Progenitor cell of endocrine pancreas (in vitro differentiated cells): ENCODE measurements at places on chromosomes 16 and 17. TPM values are rescaled to one million over a fixed set of nuclear protein-coding genes. Genes with fewer than 3 reads are reported as not detected.
A peak's percentile ranks its signal among the peaks of the same experiment; 100 is the strongest.

DNA sequence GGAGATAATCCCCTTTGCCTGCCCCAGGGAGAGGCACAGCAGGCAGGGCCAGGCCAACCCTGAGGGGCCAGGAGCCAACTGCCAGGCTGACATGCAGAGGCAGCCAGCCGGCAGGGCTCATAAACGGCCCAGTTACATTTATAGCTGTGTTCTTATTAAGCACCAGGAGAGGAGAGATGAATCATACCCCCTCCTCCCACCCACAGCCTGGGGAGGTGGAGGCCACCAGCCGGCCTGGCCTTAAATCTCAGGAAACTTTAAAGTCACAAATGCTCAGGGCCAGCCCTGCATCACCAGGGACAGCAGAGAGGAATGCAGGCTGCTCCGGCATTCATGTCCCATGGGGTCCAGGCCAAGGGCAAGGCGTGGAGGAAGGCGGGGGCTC is 177.2 kb downstream of the TMEM132E start:
- DNase-seq: no peak

DNA sequence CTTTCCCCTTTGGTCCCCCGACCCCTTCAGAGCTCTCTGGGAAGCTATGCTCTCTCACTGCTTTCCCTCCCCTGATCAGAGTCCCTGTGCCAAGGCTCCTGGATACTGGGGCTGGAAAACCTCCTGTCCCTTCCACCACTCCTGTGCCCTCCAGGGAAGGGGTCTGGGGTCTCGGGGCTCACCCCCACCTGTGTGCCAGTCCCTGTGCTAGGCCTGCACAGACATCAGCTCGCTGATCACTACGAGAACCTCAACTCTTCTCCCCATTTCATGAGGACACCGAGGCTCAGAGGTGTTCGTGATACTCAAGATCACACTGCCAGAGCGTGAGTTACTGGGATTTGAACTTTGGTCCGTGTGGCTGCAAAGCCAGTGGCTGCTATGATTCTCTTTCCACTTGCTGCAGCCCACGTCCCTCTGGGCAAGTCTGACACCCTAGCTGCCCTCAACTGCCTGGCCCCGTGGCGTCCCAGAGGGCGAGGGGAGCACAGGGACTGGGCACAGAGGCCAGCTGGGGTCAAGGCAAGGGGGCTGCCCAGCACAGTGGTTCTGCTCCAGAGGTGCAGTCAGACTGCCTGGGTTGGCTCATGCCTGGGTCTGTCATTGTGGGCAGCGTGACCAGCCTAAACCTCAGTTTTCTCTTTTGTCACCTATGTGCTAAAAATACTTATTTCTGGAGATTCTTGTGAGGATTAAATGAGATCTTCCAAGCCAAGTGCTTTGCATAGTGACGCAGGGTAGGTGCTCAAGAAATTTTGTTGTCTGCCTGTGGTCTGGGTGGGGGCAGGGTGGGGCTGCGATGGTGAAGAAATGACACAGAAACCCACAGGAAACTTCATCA is 43.8 kb upstream of the TOB1 start:
- no peak for DNase-seq

DNA sequence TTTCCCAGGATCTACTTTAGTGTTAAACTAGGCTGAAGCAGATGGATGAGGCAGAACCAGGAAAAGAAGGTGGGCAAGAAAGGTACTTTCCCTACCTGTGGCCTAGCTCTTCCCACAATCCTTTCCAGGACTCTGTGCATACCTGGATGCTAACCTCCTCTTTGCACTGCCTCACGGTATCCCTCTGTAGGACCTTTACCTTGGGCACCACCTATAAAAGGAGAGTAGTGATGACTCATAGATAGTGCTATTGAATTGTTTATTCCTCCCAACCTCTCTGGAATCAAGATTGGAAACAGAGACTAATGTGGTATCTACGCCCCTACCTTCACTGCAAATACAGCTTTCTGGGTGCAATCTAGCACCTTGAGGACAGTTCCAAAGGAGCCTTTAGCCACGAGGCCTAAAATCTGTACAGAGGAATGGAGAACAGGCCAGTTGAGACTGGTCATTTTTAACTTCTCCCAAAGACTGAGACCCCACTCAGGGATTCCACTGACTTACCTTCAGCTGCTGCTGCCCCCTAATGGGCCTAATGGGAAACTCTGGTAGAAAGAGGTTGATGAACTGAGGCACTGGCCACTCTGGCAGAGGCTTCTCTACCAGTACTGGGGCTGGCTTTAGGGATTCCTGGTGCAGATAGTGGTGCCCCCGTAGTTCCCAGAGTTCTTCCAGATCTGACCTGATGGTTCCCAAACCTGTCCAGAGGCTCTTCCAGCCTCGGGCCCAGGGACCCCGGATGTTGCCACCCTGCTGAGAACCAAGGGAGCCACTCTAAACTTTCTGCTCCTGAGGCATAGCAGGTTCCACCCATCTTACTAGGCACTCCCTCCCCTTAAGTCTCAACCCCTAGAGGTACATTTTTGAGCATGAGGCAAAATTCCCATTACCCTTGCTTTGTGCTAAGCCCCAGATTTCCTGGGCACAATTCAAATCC is 781 bp downstream of the RSKR start:
- peak; percentile 31 for DNase-seq

DNA sequence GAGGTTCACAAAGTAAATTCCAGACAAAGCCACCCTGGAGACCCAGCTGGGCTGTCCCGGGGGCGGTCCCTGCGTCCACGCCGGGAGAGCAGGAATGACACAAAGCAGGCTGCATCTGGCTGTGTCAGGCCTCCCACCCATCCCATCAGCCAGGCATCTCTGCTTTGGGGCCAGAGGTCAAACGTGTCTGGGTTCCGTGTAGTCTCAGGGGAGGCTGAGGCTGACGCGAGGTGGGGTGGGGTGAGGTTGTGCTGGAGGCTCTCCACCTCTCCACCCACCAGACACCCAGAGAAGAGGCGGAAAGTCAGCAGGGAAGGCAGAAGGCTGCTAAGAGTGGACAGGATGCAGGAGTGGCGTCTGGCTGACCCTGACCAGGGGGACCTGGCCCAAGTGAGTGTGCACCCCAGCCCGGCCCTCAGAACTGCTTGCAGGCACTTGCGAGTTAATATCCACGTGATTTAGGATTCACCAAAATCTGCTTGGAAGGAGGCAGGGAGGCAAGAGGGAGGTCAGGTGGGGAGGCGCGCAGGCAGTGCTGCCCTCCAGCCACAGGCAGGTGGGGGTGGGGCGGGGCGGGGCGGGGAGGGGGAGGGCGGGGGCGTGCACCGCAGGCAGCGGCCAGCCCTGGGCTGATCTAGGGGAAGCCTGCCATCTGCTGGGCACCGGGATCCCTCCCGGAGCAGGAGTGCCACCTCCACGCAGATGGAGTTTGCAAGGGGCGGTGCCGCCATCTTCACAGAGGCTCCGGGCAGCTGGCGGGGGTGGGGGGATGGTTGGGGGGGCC is 44.3 kb downstream of the TBC1D16 start:
- peak; percentile 69 for DNase-seq

GRCh38 chr16:64857411-64857810 is 264.5 kb downstream of the CDH11 start:
- no peak for DNase-seq

- no peak for DNase-seq
These were observed 5.4 kb upstream of the KPNB1 start for GRCh38 chr17:47644324-47644723.

GRCh38 chr16:57916735-57917438 is 54.0 kb downstream of the CNGB1 start:
- no peak for DNase-seq

- no peak for DNase-seq
These were observed 51.9 kb downstream of the ABCA8 start for GRCh38 chr17:68903286-68903685.

DNA sequence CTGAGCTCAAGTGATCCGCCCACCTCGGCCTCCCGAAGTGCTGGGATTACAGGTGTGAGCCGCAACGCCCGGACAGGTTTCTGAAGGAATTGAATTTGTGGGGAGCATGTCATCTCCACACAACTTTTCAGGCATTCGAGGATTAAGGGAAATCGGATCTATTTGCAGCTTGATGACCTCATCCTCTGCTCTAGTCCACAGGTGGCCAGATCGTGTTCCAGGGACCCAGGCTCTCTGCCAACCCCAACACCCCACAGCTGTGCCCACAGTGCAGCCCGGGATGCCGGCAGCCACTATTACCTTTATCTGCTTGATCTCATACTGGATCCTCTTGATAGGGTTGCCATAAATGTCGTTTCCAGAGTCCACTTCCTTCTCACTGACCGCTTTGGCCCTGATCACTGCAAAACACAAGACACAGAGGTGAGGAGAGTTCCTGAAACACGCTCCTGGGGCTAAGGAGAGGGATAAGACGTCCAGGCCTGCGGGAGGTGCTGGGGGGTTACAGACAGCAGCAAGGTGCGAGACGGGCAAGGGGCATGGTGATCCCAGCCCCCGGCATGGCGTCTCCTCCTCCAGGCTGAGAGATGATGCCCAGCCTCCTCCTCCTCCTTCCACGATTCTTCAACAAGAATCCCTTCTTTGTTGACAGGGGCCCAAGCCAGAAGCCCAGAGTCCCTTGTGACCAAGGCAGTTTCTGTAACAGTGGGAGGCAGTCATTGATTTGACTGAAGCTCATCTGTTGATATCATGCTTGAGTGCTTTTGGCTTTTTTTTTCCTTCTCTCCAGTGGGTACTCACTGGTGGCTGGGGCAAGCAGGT is 29.3 kb downstream of the CEP295NL start:
- no peak for DNase-seq

- DNase-seq: no peak
These were observed 60.4 kb upstream of the MSI2 start for GRCh38 chr17:57195785-57196460.

DNA sequence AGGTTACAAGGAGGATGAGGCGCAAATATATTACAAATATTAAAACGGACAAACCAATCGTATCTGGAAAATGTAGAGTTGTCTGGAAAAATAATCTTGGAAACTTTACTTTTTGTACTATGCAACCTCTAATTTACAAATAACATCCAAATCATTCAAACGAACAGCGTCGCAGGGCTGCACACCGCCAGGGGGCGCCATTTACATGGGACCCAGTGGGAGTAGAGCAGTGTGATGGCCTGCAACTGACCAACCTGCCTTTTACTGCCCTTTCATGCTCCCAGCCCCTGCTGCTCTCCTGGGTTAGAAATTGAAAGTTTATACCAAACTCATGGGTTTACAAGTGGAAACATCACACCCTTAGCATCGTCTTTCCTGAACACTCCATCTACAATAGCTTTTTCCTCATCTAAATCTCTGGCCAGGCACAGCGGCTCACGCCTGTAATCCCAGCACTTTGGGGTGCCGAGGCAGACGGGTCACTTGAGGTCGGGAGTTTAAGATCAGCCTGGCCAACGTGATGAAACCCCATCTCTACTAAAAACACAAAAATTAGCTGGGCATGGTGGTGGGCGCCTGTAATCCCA is 10.0 kb downstream of the PITPNC1 start:
- DNase-seq: peak; percentile 52

DNA sequence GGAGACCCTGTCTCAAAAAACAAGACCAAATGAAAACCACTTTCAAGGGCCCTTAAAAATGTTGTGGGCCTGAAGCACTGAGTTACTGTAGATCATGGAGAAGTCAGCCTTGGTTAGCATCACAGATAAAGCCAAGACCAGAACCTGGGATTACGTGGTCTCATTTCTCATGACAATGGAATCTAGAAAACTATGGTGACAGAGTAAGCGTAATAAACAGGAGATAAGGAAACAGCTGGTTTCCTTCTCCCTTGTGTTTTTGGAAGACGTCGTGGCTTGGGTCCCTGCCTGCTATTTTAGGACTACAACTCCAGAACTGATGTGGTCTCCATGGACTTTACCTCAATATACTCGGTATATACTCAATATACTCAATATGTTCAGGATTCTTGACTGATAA is 180.7 kb upstream of the ZFHX3 start:
- no peak for DNase-seq

DNA sequence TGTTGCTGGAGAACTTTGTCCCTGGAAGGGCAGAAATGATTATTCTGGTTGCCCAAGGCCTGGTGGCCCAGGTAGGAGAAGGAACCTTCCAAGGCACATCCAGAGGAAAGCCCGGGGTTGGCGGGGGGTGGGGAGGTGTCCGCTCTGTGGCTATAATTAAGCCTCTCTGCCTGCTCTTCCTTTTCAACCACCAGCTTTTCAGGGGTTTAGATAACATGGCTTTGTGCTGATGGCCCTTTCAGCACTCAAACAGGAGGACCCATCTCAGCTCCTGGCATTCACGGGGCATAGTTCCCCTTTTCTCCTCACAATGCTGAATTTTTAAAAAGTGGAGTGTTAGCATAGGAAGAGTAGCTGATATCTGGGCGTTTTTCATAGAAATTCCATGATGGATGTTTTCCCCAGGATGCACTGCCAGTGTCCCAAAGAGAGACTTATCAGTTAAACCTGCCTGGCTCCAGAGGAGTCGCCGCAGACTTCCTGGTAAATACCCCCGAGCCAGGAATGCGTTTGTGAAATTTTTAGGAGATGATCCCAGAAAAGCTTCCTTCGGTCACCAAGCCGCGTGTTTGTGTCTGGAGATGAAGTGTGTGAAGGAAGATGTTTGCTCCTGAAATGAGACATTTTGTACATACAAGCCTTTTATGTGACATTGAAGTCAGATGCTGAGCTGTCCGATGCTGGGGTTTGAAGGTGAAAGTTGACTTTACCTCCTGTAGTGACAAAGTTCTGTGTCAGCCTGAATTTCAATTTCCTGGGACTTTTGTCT is 188.5 kb downstream of the MSI2 start:
- DNase-seq: no peak

DNA sequence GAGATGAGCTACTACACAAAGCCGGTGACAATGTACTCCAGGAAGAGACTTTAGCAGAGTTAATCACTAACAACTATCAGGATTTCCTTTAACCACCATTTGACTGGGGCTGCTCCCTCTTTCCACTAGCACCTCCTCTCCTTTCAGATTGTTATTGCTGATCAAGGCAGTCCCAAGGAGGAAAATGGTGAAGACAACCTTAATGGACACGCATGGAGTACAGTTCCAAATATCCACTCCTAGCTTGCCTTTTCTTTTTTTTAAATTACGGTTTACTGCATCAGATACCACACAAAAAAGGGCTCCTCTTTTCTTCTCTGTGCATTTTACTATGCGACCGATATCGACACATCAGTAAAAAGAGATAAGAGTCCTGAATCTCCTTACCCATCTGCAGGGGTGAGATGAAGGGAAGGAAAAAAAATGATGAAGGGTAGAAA is 30.9 kb downstream of the FAM222B start:
- no peak for DNase-seq

GRCh38 chr16:89002851-89003830 is 26.1 kb upstream of the CBFA2T3 start:
- no peak for DNase-seq

DNA sequence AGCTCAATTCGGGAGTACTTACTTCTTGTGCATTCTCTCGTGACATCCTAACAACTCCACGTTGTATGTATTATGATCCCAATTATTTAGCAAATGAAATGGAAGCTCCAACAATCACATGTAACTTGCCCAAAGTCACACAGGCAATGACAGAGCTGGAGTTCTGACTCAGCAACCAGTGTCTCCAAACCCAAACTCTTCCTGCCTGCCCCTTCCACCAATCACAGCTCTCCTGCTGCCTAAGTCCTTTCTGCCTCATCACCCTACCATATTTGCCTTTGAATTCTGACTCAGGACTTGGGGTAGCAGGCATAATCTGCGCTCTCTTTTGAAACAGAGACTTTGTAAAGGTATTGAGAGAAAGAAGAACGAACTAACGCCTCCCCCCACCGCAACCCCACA is 245.2 kb upstream of the MAF start:
- no peak for DNase-seq

Gene NPEPPS
- total RNA-seq: 179 and 200 TPM in 2 replicates

Gene ARHGDIG
- 6.0 and 6.5 TPM in 2 replicates for total RNA-seq

Gene RNF135
- 5.6 and 6.9 TPM in 2 replicates for total RNA-seq

Gene CISD3
- total RNA-seq: 5.1 and 5.9 TPM in 2 replicates

Gene ATP2C2
- 6.8 and 10.8 TPM in 2 replicates for total RNA-seq

Gene OR3A3
- not detected in 2 replicates for total RNA-seq

Gene ZNF75A
- 57.4 and 58.7 TPM in 2 replicates for total RNA-seq

Gene IGF2BP1
- total RNA-seq: 298 and 326 TPM in 2 replicates

Gene CD68
- not detected in 2 replicates for total RNA-seq

Gene C16orf92
- total RNA-seq: not detected in 2 replicates
